ENCODE measurements at places on chromosomes 1 and 21.
A peak's percentile ranks its signal among the peaks of the same experiment; 100 is the strongest.

- DNase-seq: peak; percentile 65
Observed at GRCh38 chr1:182764029-182764727, 25.4 kb upstream of the NPL start.

- no peak for DNase-seq
Observed at GRCh38 chr21:43598416-43599120, 60.7 kb downstream of the HSF2BP start.

DNA sequence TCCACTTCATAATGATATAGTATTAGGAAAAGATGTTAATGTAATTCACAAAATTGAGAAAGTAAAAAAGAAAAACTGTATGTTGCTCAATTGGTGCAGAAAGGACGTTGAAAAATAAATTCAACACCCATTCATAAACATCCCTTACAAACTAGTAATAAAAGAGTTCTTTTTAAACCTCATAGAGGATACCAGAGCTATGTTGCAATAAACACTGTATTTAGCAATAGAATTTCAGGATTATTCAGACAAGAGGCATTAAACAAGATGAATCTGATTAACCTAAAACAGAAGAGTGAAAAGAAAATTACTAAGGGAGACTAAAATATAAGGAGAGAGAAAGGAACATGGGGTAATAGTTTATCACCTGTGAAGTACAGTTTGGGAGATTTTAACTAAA, 154.8 kb downstream of the NTPCR start:
- DNase-seq: no peak

DNA sequence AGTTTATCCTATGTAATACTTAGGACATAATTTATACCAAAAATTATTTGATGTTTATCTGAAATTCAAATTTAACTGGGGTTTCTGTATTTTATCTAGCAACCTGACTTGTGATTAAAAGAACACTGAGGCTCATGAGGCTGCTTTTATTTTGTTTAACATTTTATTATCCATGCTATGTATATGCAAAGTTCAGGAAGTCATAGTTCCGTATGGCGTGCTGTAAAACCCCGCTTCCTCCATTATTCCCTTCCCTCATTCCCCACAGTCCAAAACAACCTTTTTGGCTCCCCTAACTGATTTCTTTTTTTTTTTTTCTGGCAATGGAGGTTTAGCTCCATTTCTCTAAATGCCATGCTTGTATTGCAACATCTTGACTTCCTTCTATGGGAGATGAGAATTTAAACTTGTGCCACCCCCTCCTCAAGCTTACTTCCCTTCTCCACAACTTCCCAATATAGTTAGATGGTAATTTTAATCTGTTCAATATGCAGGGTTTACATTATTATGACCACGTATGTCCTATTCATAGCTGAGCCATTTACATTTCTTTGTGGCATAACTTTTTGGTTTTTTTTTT, 138.0 kb upstream of the DNAH14 start:
- DNase-seq: no peak

- DNase-seq: no peak
Observed at GRCh38 chr1:3531928-3532327, 77.5 kb downstream of the ARHGEF16 start.

DNA sequence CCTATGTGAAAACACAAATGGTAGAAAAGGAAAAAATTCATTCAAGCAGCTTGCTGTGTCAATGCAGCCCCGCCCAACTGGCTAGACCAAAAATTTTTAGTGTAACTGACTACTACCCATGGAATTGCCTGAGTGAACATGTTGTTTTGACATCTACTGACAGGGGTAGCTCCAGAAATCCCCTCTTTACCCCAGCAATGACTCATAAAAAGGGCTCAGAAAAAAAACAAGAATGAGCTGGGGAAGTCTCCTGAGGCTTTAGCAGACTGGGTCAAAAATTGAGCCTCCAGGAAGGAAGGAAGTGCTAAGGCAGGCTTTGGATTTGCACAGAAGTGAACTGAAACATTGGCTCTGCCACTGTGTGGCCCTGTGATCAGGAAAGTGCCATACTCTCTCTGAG, 24.4 kb upstream of the FGGY start:
- DNase-seq: no peak

GRCh38 chr21:31913182-31913608, 40.4 kb downstream of the HUNK start:
- DNase-seq: no peak

DNA sequence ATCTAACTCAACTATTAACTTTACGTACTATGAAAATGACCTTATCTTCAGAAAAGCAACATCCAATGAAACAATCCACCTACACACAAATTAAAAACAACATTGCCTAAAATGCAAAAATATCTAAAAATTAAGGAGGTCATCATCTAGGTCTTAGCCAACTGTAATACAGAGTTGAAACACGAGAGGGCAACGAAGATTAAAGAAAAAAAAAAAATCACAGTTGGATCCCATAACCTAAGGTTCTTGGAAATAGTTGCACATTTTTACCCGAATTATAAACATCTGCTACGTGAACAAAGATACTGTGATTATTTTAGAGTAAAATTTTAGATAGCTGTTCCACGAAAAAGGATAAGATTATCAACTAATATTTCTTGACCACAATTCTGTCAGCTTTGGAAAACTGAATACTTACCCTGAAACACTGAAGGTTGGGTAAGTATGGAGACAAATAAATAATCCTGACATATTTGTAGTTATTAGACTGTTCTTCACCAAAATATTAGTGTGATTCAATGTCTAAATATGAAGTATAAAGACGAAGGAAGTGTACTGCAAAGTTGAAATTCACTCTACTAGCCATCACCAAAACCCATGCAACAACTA, 88.0 kb upstream of the AK4 start:
- peak; percentile 37 for DNase-seq
